SJSA1 (cell line): ENCODE measurements at places on chromosomes 3 and 15. TPM values are rescaled to one million over a fixed set of nuclear protein-coding genes. Genes with fewer than 3 reads are reported as not detected.

The IL16 gene
- total RNA-seq: not detected in 2 replicates

The ALDH1A2 gene
- total RNA-seq: not detected in 2 replicates

The NKIRAS1 gene
- total RNA-seq: 10.2 and 18.1 TPM in 2 replicates

The CDHR4 gene
- total RNA-seq: not detected in 2 replicates

The KCNMB3 gene
- total RNA-seq: 0.13 and 2.7 TPM in 2 replicates

The PODXL2 gene
- 0.94 and 2.6 TPM in 2 replicates for total RNA-seq

The GOLGA8Q gene
- 0.45 TPM in 1 of 2 replicates, not detected in the other for total RNA-seq

GRCh38 chr3:37453393-37454389 lies 279.3 kb upstream of the LRRFIP2 start:
- H3K27me3 ChIP-seq: peaks cover 57% of the 10 kb centered on the region
- H3K27ac ChIP-seq: no peak overlapping the region
- peaks cover 14% of the 10 kb centered on the region for H3K4me1 ChIP-seq

DNA sequence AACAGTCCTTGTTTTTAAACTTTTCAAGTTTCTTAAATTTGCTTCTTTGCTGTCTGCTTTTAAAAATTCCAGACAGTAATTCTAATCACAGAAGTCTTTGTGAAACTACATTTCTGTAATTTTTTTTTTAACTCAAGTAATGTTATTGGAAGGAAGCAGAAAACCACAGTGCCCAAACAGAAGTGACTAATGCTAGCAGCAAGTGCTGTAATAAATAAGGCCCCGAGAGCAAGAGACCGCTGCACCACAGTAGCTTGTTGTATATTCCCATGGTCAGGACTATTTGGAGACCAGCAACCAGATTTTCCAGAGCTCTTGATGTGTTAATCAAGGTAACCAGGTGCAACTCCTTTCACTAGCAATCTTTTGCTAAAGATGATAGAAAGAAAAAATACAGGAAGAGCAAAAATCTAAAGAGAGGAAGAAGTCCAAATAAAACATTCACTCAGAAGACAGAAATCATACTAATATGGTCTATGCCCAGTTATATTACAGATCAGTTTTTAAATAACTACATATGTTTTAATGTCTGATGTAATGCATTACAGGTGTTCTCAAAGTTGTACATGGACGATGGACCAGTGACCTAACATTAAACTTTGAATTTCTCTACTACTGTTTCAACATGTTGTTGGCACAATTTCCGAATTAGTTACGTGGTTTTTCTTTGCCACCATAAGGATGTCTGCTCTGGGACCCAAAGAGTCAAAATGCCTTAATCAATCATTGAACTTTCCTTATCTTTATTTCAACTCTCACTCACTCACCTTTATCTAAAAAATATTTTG lies 36.4 kb downstream of the WWTR1 start:
- H3K27ac ChIP-seq: peak overlapping the region; percentile 91
- H3K4me1 ChIP-seq: peaks cover 81% of the 10 kb centered on the region
- DNase-seq: peak; percentile 77
- H3K4me3 ChIP-seq: no peak overlapping the region
- H3K27me3 ChIP-seq: no peaks in the 10 kb centered on the region

DNA sequence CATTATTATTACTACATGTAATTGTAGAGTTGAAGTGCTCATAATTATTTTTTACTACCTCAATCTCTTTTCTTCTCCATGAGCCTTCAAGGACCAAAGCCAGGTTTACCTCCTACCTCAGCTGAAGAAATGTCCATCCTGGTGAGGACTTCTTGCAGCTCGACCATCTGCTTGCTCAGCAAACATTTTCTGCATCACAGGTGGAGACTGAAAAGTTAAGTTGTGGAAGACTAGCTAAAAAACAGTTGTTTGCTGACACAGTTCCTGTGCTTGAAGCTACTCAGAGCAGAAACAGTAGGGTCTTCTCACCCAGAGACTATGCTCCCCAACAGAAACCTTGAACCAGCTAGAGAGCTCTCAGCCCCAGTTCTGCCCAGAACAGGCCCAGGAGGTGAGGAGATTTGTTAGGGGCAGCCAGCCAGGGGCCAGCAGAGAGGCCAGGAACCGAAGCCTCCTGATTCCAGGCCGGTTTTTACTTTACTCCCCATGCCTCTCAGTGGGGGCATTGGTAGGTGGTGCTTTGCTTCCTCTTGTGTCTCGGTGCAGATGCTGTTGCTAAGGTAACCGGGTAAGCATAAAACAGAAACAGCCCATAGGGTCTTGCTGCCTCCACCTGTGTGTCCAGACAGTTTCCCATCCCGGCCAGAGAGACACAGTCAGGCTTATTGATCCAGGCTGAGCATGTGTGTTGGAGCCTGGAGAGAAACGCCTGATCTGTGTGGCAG lies 54.9 kb downstream of the CCNL1 start:
- H3K36me3 ChIP-seq: no peaks in the 10 kb centered on the region
- no peak for DNase-seq
- H3K4me3 ChIP-seq: no peak overlapping the region
- H3K27me3 ChIP-seq: no peaks in the 10 kb centered on the region
- H3K4me1 ChIP-seq: peaks cover 22% of the 10 kb centered on the region

GRCh38 chr3:45724911-45725310 lies 35.7 kb downstream of the SACM1L start:
- no peaks in the 10 kb centered on the region for H3K4me1 ChIP-seq
- no peaks in the 10 kb centered on the region for H3K27me3 ChIP-seq
- H3K36me3 ChIP-seq: peaks cover 24% of the 10 kb centered on the region
- H3K27ac ChIP-seq: no peak overlapping the region
- DNase-seq: no peak

GRCh38 chr3:165011557-165011956 lies 66.7 kb downstream of the SI start:
- no peak overlapping the region for H3K27ac ChIP-seq
- no peak overlapping the region for H3K4me3 ChIP-seq
- no peaks in the 10 kb centered on the region for H3K4me1 ChIP-seq
- no peaks in the 10 kb centered on the region for H3K27me3 ChIP-seq
- no peak for DNase-seq

- DNase-seq: peak; percentile 4
- H3K27ac ChIP-seq: no peak overlapping the region
- H3K36me3 ChIP-seq: no peaks in the 10 kb centered on the region
- H3K4me1 ChIP-seq: no peaks in the 10 kb centered on the region
- no peak overlapping the region for H3K4me3 ChIP-seq
Observed at GRCh38 chr3:159273608-159274007, 471.8 kb downstream of the MFSD1 start.

GRCh38 chr3:139118835-139119234 lies 74.1 kb upstream of the PRR23C start:
- H3K4me3 ChIP-seq: no peak overlapping the region
- DNase-seq: no peak
- no peak overlapping the region for H3K27ac ChIP-seq
- H3K27me3 ChIP-seq: no peaks in the 10 kb centered on the region
- H3K36me3 ChIP-seq: no peaks in the 10 kb centered on the region
- H3K4me1 ChIP-seq: peaks cover 4% of the 10 kb centered on the region; the same call in 1 of the 2 replicates

DNA sequence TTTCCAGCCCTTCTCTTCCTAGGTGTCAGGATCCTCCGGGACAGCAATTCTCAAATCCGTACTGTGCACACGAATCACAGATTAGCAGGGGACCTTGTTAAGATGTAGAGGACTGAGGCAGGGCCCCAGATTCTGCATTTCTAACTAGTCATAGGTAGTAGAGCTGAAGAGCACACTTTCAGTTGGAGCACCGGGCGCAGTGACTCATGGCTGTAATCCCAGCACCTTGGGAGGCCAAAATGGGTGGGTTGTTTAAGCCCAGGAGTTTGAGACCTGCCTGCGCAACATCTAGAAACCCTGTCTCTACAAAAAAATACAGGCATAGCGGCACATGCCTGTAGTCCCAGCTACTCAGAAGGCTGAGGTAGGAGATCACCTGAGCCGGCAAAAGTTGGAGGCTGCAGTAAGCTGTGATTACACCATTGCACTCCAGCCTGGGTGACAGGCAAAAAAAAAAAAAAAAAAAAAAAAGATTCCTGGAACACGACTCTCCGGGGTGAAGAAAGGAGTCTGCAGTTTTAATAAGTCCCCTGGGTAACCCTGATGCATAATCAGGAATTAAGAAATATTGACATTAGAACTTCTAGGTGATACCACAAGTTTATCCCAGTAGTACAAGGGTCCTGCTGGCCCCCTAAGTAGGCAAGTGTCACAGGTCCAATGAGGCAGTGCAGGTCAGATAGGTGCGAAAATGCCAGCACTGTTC lies 21.4 kb upstream of the IGDCC3 start:
- H3K27me3 ChIP-seq: no peaks in the 10 kb centered on the region
- no peak overlapping the region for H3K4me3 ChIP-seq
- H3K36me3 ChIP-seq: no peaks in the 10 kb centered on the region
- no peak overlapping the region for H3K27ac ChIP-seq
- H3K4me1 ChIP-seq: 0 out of 2 replicates have a peak, but pooled peaks cover 5% of the 10 kb centered on the region
- no peak for DNase-seq

- no peaks in the 10 kb centered on the region for H3K4me1 ChIP-seq
- no peak overlapping the region for H3K4me3 ChIP-seq
Observed at GRCh38 chr3:55435491-55435890, 51.6 kb downstream of the WNT5A start.

GRCh38 chr15:100186366-100186765 lies 155.4 kb downstream of the ADAMTS17 start:
- H3K27me3 ChIP-seq: no peaks in the 10 kb centered on the region
- no peak for DNase-seq
- no peak overlapping the region for H3K4me3 ChIP-seq
- H3K4me1 ChIP-seq: no peaks in the 10 kb centered on the region

DNA sequence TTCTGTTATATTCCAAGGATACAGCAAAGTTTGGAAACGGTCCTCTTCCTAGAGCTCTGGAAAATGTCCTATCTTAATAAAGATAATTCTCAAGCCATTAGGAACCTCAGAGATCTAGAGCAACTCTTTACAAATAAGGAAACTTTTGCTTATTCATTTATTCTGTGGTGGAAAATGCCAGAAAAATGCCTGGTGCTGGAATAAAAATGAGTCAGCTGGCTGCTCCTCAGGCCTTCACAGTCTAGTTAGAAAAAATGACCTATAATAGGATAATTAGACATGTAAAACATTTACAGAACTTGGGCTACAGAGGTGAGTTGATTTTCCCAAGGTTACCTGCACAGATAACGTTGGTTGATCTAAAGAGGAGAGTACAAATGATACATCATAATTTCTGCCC lies 372.5 kb downstream of the NLGN1 start:
- H3K4me1 ChIP-seq: no peaks in the 10 kb centered on the region
- H3K27me3 ChIP-seq: no peaks in the 10 kb centered on the region
- DNase-seq: no peak
- no peak overlapping the region for H3K4me3 ChIP-seq

GRCh38 chr3:104044002-104044401 lies 1322.7 kb upstream of the ALCAM start:
- no peak overlapping the region for H3K27ac ChIP-seq
- no peak for DNase-seq
- no peaks in the 10 kb centered on the region for H3K4me1 ChIP-seq
- H3K4me3 ChIP-seq: no peak overlapping the region
- no peaks in the 10 kb centered on the region for H3K27me3 ChIP-seq
- no peaks in the 10 kb centered on the region for H3K36me3 ChIP-seq

DNA sequence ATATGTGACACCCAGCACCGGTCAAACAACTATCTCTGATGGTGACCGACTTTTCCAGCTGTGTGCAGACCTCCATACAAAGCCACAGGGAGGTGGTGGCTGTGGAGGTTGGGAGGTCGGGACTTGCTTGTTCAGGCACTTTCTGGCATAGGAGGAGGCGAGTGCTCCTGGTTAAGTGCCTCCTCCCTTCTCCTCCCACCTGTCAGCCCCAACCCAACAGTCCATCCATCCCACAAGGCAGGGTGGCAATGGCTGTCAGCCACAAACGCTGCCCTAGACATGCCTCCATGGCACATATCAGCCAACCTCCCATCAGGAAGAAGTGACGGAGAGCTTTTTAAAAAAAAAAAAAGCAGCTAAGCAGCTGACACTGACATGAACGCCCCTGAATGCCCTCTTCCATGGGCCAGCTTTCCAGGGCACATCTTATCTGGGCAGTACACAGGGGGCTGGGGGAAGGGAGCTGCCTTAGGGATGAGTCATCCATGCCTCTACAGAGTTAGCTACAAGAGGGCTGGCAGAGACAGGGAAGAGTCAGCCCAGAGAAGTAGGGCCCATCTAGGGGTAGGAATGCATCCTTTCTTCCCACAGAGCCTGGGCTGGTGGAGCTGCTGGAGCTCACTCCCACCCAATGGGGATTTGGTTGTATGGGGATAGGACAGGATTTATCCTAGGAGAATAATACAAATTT lies 41.2 kb downstream of the CCDC12 start:
- H3K36me3 ChIP-seq: peaks cover 58% of the 10 kb centered on the region
- peaks cover 58% of the 10 kb centered on the region for H3K4me1 ChIP-seq
- DNase-seq: peak; percentile 88
- H3K4me3 ChIP-seq: no peak overlapping the region
- H3K27me3 ChIP-seq: no peaks in the 10 kb centered on the region

GRCh38 chr3:53401154-53401553 lies 53.8 kb upstream of the DCP1A start:
- H3K4me3 ChIP-seq: no peak overlapping the region
- no peak overlapping the region for H3K27ac ChIP-seq
- no peaks in the 10 kb centered on the region for H3K4me1 ChIP-seq
- no peak for DNase-seq

DNA sequence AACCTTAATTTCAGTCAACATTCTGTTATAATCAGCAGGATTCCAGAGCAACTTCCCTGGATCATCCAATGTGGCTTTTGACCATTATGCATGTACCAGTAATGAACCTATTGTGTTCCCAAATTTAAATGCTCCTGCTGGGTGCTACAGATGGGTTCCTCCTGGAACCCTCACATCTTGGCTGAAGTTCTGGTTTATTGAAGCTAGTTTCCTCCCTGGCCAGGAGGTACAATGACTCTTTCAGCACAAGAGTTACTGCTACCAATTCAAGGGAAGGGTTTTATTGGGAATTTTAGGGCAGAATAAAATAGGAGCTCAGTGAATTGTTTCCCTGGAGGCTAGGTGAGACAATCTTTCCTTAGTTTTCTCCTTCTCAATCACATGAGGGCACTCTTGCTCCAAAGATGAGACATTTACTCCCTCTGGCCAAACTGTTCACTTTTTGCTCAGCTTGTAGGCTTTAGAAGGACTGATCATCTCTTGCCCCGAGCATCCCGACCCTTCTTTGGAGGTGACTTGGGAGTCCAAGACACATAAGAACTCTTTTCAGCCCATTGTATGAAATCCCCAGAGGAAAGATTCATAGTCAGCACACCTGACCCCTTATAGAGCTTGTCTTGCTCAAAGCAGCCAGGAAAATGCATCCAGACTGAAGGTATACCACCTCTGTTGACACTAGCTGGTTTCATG lies 8.8 kb upstream of the NPHP3 start:
- no peak overlapping the region for H3K4me3 ChIP-seq
- no peaks in the 10 kb centered on the region for H3K36me3 ChIP-seq
- no peak overlapping the region for H3K27ac ChIP-seq
- H3K27me3 ChIP-seq: peaks cover 10% of the 10 kb centered on the region

GRCh38 chr3:41357271-41357670 lies 158.0 kb downstream of the CTNNB1 start:
- H3K27me3 ChIP-seq: no peaks in the 10 kb centered on the region
- no peak overlapping the region for H3K4me3 ChIP-seq
- H3K27ac ChIP-seq: no peak overlapping the region
- no peaks in the 10 kb centered on the region for H3K4me1 ChIP-seq
- H3K36me3 ChIP-seq: no peaks in the 10 kb centered on the region

GRCh38 chr3:29245441-29245840 lies 35.4 kb upstream of the RBMS3 start:
- no peak for DNase-seq
- peaks cover 4% of the 10 kb centered on the region for H3K4me1 ChIP-seq
- no peaks in the 10 kb centered on the region for H3K36me3 ChIP-seq
- H3K27me3 ChIP-seq: no peaks in the 10 kb centered on the region
- H3K27ac ChIP-seq: no peak overlapping the region

- no peaks in the 10 kb centered on the region for H3K36me3 ChIP-seq
- H3K4me3 ChIP-seq: no peak overlapping the region
- no peak overlapping the region for H3K27ac ChIP-seq
Observed at GRCh38 chr3:14689247-14689980, 14.5 kb downstream of the C3orf20 start.
